Activated CD4-positive, CD25-positive, alpha-beta regulatory T cell treated with anti-CD3 and anti-CD28 coated beads, Interleukin-2, amount 50 U/mL, for 24 hours (primary cell): ENCODE measurements at places on chromosomes 5 and 9.

GRCh38 chr5:175824676-175825075 lies 46.7 kb upstream of the CPLX2 start:
- no peak for ATAC-seq

DNA sequence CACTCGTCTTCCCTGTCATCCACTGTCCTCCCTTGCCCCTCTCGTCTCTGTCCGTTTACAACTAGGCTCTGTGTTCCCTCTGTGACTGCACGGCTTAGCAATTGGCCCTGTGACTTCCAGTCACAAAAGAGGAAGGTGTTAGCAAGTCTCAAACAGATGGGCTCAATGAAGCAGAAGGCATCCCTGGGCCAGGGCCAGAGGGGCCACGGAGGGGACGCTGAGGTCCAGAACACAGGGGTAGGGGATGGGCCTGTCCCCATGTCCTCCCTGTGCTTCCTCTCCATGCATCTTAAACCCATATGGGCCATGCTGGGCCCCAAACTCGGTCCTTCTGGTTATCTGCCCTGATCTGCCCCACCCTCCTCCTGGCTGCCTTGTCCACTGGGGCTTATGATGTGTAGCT lies at the start of gene CD72:
Gene CD72 (minus strand): TSS at position 89 of the 403 bp plus-strand sequence. CDS start 110 bp downstream, outside the sequence.
- ATAC-seq: no peak

DNA sequence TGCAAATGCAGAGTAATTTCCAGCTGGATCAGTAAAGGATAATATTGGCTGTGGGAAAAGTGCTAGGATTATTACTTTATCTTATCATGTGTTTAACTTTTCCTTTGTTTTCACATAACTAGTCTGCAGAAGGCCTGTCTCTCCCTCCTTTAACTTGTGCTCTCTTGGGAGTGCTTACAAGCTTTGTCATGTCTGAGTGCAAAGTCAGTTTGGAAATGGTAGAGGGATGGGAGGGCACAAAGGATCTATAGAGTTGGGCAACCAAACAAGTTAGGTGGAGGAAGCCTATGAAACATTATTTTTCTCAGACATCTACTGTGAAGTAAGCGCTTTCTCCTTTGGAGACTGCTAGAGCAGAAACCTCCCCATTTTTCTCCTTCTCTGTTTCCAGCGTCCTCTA lies 308.8 kb downstream of the ARHGAP26 start:
- ATAC-seq: no peak

DNA sequence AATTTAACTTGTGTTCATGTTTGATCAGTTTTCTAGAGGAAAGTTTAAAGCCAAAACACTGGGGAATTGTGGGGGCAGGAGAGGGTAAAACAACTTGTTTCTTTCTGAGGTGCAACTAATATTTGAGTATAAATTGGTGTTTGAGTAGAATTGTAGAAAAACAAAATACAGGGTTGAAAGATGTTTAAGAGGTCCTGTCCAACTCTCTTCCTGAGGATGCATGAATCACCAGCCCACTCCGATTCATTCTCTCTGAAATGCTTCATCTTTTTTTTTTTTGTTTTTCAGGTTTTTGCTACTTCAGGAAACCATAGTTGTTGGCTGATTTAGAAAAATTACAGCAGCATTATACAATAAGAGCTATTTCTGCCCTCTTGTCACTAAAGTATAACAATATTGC lies 42.4 kb upstream of the TMC1 start:
- ATAC-seq: no peak

DNA sequence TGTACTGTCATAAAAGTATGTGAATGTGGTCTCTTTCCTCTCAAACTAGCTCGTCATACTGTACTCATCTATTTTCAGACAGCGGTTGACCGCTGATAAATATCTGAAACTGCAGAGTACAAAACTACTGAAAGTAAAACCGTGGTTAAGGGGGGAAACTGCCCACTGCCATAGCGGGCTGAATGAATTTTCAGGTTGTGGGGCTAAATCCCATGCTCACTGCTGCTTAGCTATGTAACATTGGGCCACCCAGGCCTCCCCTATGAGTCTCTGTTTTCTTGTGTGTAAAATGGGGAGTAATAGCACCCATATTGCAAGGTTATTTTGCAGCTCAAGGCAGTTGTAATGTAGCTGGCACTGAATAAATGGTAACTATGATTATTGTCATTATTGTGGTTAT lies 82.3 kb downstream of the MSX2 start:
- no peak for ATAC-seq

DNA sequence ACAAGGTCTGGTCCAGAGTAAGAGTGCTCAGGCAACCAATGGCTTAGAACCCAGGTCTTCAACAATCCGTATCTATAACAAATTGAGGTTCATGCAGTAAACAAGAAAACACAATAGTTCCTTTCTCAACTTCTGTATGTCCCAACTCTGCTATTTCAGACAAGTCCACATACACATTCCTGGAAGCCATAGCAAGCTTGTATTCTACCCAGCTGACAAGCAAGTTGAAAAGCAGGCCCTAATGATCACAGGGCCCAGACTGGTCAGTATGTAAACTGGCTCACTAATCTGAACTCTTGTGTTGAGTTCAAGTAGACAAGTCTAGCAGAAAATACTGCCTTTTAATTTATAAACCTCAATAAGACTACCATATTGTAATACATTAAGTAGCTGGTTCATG lies 26.9 kb downstream of the FNIP1 start:
- ATAC-seq: no peak

GRCh38 chr5:127916885-127917573 lies 166.5 kb upstream of the SLC12A2 start:
- ATAC-seq: no peak

- ATAC-seq: no peak
These were observed 418.3 kb downstream of the CDH10 start for GRCh38 chr5:24226479-24226878.

GRCh38 chr5:86030753-86031152 lies 587.0 kb upstream of the COX7C start:
- no peak for ATAC-seq

DNA sequence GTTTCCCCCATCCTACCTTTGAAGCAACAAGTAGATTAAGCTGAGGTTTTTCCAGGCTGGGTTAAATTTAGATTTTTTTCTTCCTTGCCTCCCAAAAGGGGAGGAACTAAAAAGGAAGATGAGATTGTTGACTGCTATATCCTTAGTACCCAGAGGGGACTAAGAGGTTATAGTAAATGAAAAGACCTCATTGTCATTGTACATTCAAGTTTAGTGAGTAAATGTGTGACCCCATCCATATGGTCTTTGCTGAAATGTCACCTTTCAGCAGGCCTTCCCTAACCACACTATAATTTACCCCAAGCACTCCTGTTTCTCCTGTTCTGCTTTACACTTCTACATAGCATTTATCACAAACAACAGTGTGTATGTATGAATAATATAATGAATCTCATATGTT lies 35.8 kb upstream of the CHD1 start:
- no peak for ATAC-seq
